ENCODE measurements at places on chromosomes 5 and 9.

- DNase-seq: no peak
These were observed 157.6 kb upstream of the TUT7 start for GRCh38 chr9:86511614-86512360.

DNA sequence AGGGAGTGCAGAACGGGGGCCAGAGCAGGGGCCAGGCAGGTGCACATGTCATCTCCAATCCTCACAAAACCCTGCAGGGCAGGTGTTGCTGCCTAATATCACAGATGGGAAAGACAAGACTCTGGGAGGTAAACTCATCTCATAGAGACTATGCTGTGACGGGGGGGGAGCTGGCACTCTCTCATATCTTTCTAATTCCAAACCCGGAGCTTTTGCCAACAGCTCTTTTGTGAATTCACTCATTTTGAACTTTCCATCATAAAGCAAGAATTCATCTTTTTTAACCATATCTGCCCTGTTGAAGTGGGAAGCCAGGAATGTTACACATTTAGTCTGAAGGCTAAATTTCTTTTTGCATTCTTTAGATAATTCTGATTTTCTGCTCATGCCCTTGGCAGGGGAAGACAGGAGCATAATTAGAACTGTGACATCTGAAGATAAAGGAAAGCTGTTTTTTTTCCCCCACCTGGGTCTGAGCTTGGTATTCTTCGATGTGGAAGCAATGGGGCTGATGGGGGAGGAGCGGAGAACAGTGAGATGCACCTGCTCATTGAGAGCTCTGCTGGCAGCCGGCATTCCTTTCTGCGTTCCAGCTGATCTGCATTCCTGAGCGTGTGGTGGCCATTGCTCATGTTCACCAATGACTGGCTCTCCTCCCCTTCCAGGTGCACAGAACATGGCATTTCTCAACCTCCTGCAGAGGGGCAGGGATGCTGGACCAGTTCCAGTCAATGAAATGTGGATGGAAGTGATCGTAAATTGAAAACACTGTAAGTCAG lies 159.2 kb downstream of the NSG2 start:
- no peak for DNase-seq

GRCh38 chr9:88745276-88746001 lies 210.5 kb downstream of the NXNL2 start:
- no peak for DNase-seq

GRCh38 chr9:3887786-3888496 lies 362.1 kb upstream of the RFX3 start:
- DNase-seq: no peak

DNA sequence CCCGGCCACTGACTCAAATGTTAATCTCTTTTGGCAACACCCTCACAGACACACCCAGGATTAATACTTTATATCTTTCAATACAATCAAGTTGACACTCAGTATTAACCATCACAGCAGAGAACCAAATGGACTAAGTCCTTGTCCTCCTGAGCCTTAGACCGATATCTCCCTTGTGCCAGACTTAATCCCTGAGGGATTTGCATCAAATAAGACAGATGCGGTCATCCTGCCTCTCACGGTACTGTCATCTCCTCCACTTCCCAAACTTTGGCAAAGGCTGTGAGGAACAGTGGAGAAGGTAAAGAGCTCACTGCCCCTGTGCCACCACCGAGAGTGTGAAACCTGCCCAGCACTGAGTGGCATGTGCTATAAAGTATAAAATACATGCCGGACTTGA lies 6.5 kb upstream of the PRRC2B start:
- DNase-seq: no peak

- DNase-seq: no peak
These were observed 7.2 kb upstream of the IRX2 start for GRCh38 chr5:2758632-2759031.

- no peak for DNase-seq
These were observed 34.4 kb downstream of the FAM240B start for GRCh38 chr9:38685535-38685934.

GRCh38 chr9:93288891-93289883 lies 105.2 kb downstream of the WNK2 start:
- no peak for DNase-seq

DNA sequence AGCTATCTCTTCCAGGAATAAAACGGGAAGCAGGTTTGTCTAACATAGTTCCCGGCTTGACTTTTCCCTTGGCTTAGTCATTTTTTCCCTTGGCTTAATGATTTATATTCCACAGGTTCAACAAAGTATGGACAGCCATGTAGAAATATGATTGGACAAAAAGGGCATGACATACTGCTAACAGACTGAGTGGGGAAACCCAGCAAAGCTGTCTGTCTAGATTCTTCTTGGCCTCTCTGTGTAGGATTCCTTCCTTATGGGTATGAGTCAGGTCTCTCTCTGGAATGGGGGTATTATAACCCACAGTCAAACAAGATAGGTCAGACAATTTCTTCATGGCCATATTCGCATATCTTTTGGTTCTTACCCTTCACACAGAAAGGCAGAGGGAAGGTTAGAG lies 5.7 kb upstream of the MTAP start:
- no peak for DNase-seq

DNA sequence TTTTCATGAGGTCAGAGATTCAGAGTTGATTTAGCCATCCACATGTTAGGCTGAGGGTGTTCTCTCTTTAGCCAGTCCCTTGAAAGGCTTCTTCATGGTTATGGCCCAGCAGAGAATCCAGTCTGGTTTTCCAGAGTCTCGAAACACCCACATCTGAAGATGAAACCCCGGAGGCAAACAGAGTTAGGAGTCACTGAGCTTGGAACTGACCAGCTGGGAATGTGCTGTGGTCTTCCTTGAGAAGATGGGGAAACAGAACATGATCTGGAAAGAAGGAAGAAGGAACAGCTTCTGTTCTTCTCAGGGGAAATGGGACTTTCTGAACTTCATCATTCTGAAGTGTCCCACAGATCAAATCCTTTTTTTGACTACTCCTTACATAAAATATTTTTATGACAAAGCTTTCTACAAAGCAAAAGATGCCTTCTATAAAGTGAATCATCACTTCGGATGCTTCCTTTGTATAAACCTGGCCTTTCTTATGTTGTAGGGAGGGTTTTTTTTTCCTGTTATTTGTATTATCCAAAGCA lies 45.4 kb downstream of the ZNF618 start:
- no peak for DNase-seq

- no peak for DNase-seq
These were observed 13.9 kb downstream of the IDNK start for GRCh38 chr9:83636813-83637212.

DNA sequence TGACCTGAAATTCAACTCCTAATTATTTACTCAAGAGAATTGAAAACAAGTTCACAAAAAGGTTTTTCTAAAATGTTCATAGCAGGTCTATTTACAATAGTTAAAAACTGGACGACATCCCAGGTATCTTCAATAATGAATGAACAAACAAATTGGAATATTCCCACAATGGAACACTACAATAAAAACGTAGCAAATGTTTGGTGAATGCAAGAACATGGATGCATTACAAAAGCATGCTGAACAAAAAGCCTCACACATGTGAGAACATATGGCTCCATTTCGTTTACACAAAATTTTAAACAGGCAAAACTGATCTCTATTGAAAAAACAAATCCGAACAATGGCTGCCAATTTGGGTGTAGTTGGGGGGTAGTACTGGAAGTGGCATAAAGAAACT lies 669.9 kb downstream of the MTRR start:
- no peak for DNase-seq

- DNase-seq: no peak
These were observed 875.4 kb upstream of the WWC1 start for GRCh38 chr5:167415779-167416746.

- no peak for DNase-seq
These were observed 265.2 kb downstream of the MAT2B start for GRCh38 chr5:163770625-163771024.

- DNase-seq: no peak
These were observed 462.6 kb downstream of the ENC1 start for GRCh38 chr5:74177961-74178360.

- DNase-seq: no peak
These were observed 204.5 kb downstream of the COMMD10 start for GRCh38 chr5:116289276-116289675.

DNA sequence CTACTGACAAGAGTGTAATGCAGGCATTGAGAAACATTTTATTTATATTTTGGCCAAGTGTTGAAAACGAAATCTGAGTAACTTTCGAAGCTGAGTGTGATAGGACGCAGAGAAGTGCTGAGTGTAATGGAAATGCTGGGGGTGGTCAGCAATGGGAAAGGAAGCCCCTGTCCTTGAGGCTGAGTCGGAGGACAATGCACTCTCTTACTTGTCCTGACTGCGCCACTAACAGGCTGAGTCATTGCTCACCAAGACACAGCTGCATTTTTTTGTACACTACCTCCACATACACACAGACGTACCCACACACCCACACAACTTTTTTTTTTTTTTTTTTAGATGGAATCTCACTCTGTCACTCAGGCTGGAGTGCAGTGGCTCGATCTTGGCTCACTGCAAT lies 637.7 kb downstream of the SLCO4C1 start:
- no peak for DNase-seq

DNA sequence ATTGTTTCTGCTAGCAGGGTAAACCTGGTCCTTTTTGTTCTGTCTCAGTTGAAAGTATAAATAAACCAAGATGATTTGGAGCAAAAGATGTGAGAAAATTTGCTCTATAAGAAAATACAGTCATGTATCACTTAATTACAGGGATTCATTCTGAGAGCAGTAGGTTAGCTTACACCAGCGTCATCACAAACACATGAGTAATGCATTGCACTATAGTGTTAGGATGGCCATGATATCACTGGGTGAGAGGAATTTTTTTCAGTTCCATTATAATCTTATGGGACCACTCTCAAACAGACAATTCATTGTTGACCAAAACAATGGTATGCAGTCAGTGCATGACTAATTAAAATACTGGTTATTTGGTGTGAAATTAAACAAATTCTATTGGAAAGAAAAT lies 430.9 kb downstream of the CHSY3 start:
- no peak for DNase-seq

DNA sequence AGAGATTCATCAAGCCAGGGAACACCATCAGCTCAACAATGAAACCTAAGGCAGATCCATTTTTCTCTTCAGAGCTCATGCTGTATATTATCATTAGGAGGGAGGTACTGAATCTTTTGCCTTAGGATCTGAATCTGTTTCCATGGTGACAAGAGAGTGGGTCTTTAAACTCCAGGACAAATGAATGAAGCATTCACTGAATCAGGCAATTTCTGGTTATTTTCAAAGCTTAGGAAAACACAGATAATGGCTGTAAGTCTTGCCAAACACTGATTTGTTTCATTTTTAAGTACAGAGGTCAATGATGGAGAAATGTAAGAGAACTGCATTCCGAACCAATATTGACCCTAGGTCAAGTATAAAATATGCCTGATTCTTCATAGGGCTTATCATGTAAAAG lies 84.9 kb downstream of the GNA14 start:
- DNase-seq: no peak

GRCh38 chr5:65823204-65823603 lies 101.2 kb downstream of the NLN start:
- no peak for DNase-seq

- peak; percentile 94 for DNase-seq
These were observed at the start of gene VCAN for GRCh38 chr5:83471405-83472212. Gene VCAN, plus strand, starts transcription at chr5:83471744. Its CDS starts 11,775 bp downstream, at chr5:83483519.

DNA sequence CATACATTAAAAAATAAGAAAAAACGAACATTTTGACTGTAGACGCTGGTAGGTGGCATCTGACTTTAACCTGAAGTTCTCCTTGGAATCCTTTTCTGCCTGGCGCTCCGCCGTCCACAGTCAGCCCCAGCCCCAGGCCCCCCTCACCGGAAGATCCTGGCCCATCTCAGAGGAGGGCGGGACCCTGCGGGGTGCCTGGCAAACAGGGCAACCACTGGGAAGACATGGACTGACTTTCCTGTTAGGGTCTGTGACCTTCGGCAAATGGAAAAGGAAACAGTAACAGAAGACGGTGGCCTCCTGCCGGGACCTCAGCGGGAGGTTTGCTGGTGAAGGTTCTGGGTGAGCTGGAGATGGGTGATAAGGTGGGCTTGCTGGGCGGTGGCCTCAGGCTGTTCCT lies 11.7 kb upstream of the EGR1 start:
- no peak for DNase-seq

- DNase-seq: no peak
These were observed 7.6 kb downstream of the CRAT start for GRCh38 chr9:129102791-129103594.

DNA sequence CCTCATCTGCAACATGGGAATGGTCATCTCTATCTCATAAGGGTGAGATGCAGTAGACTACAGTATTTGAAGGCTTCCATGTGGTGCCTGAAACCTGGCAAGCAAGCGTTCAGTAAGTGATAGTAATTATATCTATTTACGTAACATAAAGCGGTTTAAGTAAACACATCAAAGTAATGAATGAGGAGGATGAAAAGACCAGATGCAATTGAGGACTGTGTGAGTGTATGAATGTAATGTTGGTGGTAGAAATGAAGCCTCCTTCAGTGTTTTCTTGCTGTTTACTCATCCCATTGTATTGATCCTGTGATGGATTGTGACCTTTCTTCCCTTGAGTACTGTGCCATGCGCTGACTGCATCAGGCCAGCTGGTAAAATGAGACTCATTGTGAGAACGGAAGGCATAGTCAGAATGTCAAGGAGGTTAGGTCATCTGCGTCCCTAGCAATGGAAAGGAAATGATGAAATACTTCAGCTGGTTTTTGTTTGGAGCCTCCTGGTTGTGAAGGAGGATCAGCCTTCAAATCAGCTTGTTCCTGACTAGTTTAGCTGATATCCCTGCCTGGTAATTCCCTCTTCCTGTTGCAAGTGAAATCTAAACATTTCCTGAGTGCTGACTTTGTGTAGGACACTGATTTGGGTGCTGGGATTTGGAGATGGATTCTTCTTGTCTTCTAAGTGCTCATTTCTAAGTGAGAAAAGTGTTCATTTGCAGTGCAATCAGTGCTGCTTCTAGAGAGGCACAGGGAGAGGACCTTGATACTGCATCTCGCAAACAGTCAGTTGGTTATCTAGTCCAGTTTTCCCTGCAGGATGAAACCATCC lies 35.6 kb downstream of the TNFSF8 start:
- DNase-seq: no peak

GRCh38 chr5:119120893-119121292 lies 50.0 kb downstream of the DMXL1 start:
- no peak for DNase-seq

DNA sequence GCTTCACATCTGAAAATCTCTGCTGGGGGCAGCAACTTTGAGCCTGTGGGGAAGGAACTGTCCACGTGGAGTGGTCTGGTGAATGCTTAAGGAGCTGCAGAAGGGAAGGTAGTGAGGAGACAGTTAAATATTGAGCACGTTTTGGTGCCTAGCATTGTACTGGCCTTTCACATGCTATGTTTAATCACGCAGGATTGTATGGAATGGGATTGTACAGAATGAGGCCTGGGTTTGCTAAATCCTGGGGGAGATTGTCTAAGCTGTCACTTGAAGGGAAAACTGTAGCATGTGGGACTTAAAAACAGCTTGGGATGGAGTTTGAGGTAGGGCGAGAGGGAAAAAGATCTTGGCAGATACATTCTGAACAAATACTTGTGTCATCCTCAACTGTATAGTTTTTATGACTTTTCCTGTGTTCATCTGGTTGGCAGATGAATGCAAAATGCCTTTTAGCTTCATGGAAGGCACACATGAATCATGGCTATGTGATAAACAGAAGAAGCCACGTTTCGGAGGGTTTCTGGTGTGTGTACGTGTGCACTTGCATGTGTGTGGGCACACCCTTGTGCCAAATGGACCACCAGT lies 106.6 kb downstream of the TMC1 start:
- DNase-seq: no peak

GRCh38 chr9:124532897-124533296 lies 25.7 kb upstream of the NR5A1 start:
- DNase-seq: no peak

Measured in femur (tissue), 1 donor.